Activated B cell treated with CpG ODN at 0.5 μM for 24 hours (primary cell): ENCODE measurements at places on chromosomes 5 and 9.

DNA sequence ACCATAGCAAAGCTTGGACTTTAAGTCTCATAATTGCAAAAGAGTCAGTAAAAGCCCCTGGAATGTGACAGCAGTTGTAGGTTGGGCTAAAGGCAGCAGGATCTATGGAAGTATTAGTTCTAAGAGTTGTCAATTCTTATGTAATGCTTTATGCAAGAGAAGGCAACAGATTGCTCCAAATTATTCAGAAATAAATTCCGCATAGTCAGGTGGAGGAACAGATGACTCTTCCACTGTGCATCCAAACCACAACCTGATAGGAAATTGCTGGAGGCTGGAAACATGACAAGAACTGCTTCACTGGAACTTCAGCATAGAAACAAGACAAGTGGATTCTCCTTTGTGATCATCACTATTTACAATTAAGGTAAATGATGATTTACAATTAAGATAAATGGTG, 101.0 kb downstream of the STARD4 start:
- no peak for DNase-seq

- DNase-seq = no peak
These were observed 8.1 kb downstream of the TTC16 start for GRCh38 chr9:127724012-127724411.

- DNase-seq = no peak
These were observed at the start of gene SHISAL2B for GRCh38 chr5:64690417-64691151. Gene SHISAL2B, plus strand, starts transcription at chr5:64690503. Its CDS starts 121 bp downstream, at chr5:64690624.

DNA sequence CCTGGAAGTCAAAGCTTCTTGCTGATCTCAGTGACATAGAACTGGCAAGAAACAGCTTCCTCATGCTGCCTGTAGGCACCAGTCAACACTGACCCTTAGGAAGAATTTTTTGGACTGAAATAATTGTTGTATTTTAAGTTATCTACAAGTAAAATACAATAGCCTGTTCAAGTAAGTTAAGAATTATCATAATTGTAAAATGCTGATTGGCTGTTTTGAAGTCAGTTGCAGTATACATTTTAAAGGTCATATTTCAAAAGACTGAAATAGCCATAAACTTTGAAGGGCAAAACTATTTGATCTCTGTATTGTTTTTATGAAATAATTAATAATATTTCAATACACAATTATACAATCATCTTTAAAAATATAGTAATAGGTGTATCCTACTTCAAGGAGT, 794.9 kb downstream of the MAT2B start:
- DNase-seq = no peak

DNA sequence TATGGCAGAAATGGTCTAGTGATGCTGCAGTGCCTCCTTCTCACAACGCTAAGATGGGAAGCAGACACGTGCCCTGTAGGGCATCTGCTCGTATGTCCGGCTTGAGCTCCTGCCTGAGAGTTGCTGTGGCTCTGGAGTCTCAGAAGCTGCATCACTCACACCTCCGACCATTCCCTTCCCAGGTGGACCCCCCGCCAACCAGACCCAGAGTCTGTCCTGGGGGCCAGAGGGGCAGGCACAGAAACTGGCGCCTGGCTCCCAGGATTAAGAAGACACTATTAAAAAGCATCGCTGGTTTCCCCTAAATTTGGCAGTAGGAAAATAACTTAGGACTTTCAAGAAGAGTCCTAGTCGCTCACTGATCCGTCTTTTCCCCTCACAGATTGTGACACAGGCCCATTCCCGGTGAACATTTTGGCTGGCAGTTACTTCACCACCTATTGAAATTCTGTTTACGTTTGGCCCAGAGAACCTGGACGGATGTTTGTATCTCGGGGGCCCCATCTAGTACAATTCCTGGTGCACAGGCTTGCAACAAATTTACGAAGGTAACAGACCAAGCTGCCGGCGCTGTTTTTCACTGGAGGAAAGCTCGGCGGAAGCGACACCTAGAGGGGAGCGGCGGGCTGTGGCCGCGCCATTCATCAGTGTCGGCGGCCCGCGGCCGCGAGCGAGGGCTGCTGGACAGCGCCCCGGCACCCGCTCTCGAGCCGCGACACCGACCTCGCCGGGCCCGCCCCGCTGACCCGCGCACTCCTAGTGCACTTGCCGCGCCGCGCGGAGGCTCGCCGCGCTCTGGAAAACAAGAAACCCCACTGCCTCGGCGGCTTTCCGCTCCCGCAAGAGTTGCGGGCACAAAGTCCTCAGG, 1.6 kb downstream of the FSTL4 start:
- DNase-seq = peak; percentile 39

- DNase-seq = no peak
These were observed 16.7 kb upstream of the PHYHD1 start for GRCh38 chr9:128903871-128904620.

DNA sequence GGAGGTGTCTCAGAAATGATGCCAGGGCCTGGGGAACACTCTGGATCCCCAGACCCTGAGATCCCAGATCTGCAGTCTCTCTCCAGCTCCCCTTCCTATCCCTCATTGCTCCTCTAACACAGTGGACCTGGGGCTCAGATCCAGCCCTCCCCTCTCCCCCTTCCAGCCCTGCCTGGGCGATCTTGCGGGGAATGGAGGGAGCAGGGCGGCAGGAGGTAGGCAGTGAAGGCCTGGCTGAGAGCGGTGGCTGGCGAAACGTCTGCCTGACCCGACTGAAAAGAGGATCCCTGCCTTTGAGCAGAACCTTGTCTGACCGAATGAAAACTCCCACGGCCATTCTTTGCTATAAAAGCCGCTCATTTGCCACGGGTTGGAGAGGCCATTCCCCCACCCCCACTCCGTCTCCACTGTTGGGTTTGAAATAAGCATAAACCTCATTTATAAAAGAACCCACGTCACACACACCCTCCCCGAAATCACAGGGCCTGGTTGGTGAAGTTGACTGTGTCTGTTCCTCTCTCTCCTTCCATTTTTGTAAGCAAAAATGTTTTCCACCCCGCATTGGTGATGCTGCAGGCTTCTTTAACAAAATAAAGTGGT, 8.8 kb downstream of the MSX2 start:
- DNase-seq = no peak

- no peak for DNase-seq
These were observed 34.5 kb downstream of the KCTD16 start for GRCh38 chr5:144205141-144205551.

DNA sequence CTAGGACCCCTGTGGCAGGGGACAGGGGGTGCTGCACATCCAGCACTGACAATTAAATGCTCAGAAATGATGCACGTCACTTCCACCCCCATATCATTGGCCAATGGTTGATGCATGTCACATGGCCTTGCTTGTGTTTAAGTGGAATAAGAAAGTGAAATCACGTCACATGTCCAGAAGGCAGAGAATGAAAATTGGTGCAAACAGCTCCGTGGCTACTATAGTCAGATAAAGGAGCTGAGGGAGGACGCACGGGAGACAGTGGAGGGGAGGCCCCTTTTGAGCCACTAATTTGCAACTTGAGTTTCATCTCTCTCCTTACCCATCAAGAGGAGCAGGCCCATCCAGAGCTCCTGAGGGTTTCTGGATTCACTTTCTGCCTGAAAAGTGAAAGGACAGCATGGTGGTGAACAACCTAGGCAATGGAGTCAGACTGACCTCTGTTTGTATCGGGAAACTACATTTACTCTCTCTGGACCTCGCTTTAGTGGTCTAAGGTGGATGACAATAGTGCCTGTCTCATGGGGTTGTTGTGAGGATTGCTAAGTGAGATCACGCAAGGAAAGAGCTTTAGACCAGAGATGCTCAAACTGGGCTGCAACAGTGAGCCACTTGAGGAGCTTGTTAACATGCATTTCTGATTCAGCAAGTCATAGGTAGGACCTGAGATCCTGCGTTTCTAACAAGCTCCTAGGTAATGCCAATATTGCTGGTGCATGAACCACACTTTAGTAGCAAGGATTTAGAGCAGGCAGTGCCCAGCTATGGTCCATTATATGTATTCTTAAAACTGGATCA, 133.9 kb upstream of the ADRA1B start:
- no peak for DNase-seq

DNA sequence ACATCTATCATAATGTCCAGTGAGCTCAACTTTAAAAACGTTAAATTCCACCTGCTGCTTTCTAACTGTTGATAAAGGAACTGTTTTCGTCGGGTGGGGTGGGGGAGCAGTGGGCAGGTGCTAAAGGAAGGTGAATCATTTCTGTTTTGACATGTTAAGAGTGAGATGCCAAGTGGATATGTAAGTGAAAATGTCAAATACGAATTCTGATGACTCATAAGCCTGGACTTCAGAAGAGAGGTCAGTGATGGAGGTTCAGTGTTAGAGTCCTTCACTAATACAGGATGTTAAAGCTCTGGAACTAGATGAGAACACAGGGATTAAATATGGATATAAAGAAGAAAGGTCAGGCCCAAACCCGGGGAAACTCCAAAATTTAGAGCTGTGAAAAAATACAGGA, 617.9 kb upstream of the CTNND2 start:
- DNase-seq = no peak

DNA sequence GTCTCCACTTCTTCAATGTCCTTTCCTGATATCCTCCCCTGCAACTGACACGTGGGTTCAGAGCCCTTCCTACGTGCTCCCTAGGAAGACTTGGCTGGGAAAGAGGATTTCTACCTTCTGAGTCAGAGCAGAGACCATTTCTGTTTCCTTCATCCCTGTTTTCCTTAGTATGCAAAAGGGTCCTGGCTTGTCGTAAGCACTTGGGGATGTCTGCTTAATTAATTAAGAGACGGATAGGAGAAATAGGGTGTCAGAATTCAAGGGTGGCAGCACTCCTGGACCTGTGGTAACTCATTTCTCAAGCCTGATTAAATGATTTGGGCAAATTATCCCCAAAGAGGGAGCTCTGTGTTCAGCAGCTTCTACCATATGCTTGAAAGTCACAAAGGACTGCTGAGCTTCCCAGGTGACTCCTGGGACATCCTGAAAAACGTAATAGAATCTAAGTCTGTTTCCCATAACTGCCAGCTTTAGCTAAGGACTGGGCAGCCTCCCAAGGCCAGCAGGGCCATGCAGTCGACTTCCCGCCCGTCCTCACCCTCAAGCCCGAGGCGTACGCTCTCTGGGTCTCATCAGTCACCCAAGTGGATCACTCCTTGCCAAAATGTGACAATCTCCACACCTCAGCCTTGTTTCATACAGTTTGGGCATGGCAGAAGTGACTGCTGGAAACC, 20.5 kb downstream of the ABCA1 start:
- DNase-seq = no peak

DNA sequence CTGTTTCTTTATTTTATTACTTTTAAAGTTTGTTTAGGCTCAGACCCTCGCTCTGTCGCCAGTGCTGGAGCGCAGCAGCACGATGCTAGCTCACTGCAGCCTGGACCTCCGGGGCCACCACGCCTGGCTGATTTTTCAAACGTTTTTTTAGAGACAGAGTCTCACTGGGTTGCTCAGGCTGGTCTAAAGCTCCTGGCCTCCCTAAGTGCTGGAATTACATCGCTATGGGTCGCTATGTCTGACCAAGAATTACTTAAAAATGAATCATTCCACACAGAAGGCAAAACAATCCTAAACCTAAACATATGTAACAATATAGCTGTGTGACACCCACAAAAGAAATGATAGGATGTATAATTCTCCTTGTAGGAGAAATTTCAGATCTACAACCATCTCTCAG, 86.9 kb upstream of the SIMC1 start:
- no peak for DNase-seq

DNA sequence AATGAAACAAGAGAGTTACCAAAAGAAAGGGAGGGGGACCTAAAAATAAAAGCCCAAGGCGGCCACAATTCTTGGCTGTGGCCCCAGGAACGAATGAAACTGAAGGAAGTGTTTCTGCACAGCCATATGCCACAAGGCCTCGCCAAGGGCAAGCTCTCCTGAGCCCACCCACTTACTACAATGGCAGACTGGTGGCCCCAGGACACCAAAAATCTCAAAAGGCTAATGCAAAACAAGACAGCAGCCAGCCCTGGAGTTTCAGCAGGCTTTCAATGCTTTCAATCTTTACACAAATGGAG, 4.0 kb downstream of the CAMSAP1 start:
- DNase-seq = no peak

GRCh38 chr9:130979591-130980385, 29.2 kb upstream of the LAMC3 start:
- no peak for DNase-seq

GRCh38 chr5:179805529-179806249, 977 bp downstream of the MGAT4B start:
- DNase-seq = peak; percentile 46

DNA sequence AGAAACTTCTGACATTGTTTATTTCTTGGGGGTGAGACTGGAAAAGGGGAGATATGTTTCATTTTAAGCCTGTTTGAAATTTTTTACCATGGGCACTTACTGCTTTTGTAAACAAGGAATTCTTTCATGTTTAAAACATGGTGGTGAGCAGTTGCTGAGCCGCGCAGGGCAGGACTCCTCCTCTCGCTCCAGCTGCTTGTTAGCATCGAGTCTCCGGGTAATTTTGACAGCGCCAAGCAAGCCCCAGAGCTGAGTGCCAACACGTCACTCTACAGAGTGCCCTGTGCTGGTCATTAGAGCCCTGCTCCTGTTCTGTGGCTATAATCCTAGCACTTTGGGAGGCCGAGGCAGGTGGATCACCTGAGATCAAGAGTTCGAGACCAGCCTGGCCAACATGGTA, 116.5 kb upstream of the MSX2 start:
- no peak for DNase-seq

DNA sequence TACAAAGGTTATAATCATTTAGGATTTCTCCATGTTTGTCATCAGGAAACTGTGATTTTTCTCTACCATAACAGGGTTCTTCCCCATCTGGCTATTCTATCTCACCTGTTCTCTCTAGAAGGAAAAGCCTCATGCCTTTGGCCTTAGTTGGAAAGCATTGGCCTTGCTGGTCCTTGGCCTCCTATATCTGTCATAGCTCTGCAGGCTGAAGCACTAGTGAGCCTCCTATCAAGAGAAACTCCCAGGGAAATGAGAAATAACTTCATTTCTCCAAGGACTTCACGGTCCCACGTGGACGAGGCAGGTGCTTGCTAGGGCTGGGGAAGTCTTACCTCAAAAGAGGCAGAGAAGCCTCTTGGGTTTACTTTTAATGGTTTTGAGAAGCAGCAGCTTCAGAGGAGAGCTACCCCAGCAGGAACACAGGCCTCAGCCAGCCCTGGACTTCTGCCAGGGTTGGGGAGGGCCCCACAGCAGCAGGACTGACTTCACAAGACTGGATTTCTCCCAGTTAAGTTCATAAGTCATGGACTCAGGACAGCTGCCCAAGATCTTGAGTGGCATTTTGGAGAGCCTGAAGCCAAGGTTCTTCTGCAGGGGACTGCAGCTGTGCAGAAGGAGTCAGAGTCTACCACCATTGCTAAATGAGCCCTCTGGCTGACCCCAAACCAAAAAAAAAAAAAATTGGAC, 15.8 kb upstream of the PSAT1 start:
- DNase-seq = no peak

DNA sequence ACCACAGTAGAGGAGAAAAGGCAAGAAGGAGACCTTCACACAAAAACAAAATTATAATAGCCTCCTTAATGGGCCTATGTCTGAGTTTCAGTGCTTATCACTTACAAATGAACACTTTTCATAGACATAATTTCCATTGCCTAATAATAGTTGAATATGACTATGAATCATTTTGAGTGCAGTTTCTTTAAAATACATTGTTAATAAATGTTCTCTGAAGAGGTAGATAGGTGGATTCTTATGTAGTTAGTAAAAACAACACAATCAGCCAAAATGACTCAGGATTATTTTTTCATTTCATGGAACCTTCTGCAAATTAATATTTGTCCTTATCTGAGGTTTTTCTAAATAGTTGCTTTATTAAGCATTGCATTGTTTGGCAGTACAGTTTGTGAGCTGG, 45.6 kb downstream of the DAPK1 start:
- DNase-seq = no peak
